SHP77 (cell line): ENCODE measurements at places on chromosomes 12 and 14.

- DNase-seq, result no peak
Observed at GRCh38 chr12:70367258-70368141, 1.4 kb downstream of the KCNMB4 start.

DNA sequence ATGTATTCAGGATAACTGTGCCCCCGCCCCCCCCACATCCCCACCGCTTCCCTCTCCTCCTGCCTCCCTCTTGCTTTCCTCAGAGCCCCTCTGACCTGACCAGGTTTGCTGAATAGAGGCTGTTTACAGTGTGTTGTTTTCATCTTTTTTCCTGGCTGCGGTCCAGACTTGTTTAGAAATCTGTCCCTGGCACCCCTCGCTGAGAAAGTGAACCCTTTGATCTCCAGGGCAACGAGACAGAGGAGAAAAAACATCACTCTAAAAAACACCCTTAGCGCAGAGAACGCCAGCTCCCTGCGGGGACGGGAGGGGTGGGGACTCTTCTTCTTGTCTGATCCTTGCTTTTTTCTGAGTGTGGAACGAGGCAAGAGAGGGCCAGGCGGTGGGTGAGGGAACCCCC, 22.5 kb downstream of the SDS start:
- DNase-seq, result no peak

GRCh38 chr12:27823038-27823437, 43.0 kb upstream of the MANSC4 start:
- no peak for DNase-seq

DNA sequence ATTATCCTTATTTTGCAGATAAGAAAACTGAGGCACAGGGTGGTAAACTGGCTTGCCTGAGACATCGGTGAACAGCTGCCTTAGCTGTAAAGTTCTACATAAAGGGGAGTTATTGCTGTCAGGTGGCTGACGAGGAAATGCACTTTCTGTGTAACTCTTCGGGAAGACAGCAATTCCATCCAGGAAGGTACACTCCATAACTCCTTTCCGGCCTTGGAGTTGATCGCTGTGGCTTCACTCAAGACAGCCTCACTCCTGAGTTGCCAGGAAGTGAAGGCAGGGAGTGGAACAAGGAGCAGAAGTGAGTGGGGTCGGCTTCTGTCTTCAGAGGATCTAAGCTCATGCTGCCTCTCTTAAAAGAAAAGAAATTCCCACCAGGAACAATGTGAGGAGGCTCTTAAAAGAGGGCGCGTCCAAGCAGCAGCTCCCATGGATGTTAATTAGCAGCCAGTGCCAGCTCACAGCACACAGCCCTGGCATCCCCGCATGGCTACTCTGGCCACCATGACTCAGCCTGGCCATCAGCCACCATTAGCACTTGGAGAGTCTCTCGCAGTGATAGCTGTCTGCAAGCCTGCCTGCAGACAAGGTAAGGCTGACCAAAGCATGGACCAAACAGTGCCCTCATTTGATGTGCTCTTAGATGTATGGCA, 60.3 kb downstream of the NUAK1 start:
- no peak for DNase-seq

DNA sequence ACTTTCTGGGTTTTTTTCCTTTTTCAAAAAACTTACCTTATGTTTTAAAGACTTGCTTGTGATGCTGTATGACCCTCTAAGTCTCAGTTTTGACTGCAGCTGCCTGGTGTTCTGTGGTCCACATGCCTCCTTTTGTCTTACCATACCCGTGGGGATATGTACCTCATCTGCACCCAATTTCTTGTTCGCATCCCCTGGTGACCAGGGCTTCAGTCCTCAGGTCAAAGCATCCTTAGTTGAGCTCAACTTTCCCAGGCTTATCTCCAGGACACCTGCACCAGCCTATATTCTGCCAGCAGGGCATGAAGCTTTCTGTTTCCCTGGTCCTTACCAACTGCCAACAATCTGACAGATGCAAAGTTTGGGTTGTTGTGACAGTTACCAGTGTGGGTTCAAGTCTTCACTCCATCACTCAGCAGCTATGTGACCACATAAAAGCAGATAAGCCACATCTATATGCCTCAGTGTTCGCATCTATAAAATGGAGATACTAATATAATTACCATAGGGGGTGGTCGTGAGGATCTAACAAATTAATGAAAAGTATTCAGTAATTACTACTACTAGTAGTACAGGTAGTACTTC, 94.0 kb downstream of the NTF3 start:
- no peak for DNase-seq

DNA sequence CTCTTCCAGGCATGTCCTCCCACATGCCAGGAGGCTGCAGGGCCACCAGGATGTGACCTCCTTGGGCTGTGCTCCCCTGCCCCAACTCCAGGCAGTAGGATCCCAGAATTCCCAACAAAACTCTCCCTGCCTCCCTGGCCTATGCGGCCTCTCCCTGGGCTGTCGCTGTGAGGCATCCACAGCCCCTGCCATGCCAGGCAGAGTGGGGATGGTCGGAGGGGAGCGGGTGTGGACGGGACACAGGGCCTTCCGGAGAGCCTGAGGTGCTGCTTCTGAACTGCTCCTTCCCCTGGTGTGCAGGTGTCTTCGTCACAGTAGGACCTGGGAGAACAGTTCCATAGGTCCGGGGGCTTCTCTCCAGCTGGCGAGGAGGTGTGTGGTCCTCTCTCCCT, 18.3 kb downstream of the GPR132 start:
- DNase-seq, result no peak

DNA sequence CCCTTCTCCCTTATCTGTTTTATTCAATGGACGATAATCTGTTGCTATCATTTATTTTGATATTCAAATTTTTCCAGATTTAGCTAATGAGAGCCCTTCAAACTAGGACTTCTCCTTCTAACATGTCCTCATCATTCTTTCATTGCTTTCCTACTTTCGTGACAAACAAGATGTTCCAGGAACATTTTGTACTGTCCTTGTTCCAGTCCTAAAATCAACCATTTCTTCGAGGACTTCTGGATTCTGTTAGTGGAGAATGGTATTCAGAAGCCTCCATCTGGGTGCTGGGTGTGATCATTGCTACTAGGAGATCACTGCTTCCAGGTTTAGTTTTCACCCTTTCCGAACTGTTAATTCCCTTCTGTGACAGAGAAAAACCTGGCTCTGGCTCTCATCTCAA, 29.5 kb upstream of the FBXO34 start:
- DNase-seq, result no peak

- DNase-seq, result peak; percentile 54
Observed at GRCh38 chr14:36747411-36748184, 85.9 kb downstream of the PAX9 start.

DNA sequence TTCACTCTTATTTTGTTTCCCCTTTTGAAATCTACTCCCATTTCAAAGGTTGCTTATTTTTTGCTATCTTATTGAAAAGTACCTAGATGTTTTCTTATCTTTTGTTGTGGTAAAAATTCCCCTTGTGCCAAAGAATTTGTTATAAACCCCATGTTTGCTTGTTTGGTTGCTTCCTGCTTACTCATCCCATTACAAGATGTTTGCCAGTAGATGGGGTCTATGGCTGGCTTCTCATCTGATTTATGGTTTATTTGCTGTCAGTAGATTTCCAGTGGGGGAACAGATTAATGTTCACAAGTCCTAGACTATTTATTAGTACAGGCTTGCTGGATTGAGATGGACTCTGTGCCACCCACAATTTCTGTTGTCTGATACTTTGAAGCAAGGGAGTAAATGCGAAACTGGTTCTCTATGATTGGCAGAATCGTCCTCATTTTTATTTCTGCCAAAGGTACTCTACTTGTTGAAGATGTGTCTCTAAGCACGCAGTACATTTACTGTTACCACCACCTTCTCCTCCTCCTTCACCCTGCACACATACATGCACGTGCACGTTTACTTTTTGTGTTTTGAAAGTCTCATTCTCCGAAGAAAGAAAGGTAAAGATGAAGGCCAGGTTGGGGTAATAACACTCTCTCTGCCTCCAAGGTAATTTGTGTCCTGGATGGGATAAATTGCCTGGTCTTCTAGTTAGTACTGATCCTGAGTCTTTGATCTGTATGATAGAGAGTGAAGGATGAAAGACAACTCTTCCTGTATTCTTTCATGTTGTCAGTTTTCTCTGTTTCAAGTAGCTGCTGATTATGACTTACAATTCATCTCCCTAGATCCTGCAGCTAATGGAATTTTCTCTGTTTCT, 117.2 kb upstream of the ATP2B1 start:
- DNase-seq, result peak; percentile 27

DNA sequence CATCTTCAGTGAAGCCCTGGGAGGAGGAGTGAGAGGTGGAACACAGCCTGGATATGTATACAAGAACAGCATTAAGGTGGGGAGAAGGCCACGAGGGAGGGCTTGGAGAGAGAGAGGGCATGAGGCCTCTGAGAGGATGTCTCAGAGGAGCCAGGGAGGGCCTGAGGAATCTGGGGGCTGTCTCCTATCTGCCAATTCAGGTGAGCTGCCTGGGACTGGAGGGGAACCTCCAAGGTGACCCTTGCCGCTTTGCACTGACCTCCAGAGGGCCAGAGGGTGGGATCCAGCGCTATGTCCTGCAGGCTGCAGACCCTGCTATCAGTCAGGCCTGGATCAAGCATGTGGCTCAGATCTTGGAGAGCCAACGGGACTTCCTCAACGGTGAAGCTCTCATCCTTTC, 4.4 kb downstream of the ARHGEF25 start:
- no peak for DNase-seq

- no peak for DNase-seq
Observed at GRCh38 chr14:91356181-91356763, 61.3 kb downstream of the CCDC88C start.
